ENCODE measurements at places on chromosomes 2 and 18.

GRCh38 chr2:38485734-38486133 lies 108.7 kb upstream of the ATL2 start:
- DNase-seq = no peak

- DNase-seq = no peak
Measured at GRCh38 chr2:117850015-117850414, 35.5 kb downstream of the DDX18 start.

DNA sequence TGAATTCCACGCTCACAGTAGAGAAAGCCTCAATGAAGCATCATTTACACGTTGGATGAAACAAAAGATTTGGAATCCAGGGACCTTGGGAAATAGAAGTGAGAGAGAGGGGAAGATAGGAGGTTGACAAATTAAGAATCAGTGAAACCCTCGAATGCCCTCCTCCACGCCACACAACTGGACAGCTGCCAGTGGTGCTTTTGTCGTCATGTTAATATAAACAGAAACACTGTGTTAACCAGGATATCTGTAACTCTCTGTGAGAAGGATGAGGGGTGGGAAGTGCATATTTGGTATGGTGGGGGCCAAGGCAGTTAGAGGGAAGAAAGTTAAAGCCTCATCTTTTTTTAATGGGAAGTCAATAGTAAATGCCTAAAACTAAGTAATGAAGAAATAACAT lies 108.7 kb downstream of the GFPT1 start:
- DNase-seq = no peak

GRCh38 chr2:39484620-39485495 lies 47.8 kb upstream of the MAP4K3 start:
- no peak for DNase-seq

DNA sequence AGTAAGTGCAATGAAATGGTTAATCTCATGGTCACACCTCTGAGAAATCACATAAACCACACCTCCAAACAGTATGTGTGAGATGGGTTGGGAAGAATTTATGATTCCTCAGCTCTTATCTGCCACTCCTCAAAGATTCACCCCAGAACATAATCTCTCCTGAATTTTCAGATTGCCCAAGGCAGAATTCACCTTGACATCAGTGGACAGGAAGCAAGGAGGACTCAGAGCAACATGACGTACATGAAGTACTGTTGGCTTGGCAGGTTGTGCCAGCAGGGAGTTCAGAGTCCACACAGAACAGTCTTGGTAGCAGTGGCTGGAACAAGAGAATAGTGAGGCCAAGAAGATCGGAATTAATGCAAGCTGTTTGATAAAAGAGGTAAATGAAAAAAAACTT lies 31.7 kb upstream of the CYBRD1 start:
- DNase-seq = no peak

GRCh38 chr2:69376403-69376802 lies 10.6 kb downstream of the GFPT1 start:
- no peak for DNase-seq

DNA sequence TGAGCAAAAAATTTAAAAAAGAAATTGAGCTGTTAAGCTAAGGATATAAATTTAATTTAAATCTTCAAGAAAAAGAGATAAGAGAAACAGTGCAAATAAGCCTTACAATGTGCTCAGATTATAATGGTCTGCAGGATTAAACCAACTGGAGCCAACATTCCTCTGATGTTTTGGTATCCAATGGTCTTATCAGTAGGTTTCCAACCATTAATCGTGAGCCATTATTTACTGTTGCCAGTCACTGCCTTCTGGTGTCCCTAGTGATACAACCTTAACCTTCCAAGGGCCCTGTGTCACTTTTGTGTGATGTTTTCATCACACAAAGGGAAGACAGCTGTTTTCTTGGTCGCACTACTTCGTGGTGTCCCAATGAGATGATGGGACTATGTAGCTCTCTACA lies 134.5 kb upstream of the CTAGE1 start:
- DNase-seq = no peak

DNA sequence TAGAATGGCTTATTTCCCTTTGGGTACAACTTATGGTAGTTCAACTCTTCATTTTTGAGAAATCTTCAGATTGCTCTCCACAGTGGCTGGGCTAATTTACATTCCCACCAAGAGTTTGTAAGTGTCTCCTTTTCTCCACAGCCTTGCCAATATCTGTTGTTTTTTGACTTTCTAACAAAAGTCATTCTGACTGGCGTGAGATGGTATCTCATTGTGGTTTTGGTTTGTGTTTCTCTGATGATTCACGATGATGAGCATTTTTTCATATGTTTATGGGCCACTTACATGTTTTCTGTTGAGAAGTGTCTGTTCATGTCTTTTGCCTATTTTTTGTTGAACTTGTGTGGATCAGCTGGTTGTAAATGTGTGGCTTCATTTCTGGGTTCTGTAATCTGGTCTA lies 871.0 kb downstream of the EPHA4 start:
- no peak for DNase-seq

DNA sequence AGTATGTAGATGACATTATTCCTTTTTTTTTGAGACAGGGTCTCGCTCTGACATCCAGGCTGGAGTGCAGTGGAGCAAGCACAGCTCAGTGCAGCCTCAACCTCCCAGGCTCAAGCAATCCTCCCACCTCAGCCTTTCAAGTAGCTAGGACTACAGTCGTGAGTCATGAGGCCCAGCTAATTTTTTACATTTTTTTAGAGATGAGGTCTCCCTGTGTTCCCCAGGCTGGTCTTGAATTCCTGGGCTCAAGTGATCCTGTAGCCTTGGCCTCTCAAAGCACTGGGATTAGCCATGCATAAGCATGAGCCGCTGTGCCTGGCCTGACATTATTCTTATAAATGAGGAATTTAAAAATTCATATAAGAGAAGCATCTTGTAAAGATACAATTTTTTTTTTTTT lies 86.9 kb downstream of the FAM117B start:
- DNase-seq = no peak

GRCh38 chr2:240762249-240762648 lies 57.8 kb downstream of the KIF1A start:
- no peak for DNase-seq

- no peak for DNase-seq
Measured at GRCh38 chr2:60163691-60164090, 389.8 kb downstream of the BCL11A start.

GRCh38 chr2:213189001-213189899 lies 37.8 kb upstream of the IKZF2 start:
- DNase-seq = no peak

DNA sequence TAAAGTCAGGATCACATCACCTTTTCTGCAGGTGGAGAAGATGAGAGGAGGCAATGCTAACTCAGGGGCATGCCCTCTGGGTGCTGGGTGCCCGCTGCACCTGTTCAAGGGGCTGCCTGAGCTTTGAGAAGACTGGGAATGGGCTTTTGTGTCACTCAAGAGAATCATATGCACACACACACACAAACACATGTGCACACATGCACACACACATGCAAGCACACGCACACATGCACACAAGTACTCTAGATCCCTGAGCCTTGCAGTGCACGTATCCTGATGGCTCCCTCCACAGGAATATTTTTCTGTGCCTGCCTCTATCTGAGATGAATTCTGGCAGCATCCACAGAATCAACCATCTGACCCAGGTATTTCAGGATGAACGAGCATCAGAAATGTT lies 110.0 kb upstream of the TEX51 start:
- DNase-seq = no peak

GRCh38 chr18:2653467-2653866 lies 2.1 kb upstream of the SMCHD1 start:
- DNase-seq = no peak

DNA sequence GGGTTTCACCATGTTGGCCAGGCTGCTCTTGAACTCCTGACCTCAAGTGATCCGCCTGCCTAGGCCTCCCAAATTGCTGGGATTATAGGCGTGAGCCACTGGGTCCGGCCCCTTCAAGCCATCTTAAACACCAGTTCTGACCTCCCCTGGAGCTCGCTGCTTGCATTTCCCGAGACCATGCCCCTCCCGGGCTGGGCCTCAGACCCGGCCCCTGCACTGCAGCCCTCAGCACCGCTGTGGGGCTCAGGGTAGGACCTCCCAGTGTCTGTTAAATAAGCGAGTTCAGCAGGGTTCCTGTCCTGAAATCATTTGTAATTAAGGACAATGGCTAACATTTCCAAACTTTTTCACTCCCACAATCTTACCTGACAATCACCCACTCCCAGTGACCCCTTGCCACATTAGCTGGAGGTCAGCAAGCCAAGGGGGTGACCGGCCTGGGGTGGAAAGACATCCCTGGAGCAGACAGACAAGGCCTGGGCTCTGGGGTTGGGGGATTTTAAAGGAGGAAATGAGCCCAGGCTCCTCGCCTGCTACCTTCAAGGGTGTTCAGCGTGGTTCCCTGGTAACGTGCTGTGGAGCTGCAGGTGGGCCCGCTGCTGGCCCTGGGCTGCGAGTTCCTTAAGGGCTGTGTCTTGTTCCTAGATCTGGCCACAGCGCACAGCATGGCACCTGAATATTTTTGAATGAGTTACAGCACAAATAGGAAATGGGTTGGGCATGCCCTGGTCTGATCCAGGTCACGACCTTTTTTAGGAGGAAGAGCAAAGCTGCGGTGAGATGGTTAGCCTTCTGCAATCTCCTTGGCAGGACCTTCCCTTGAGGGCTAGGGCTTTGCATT lies 15.1 kb downstream of the CYS1 start:
- DNase-seq = no peak

- DNase-seq = peak; percentile 68
Measured at GRCh38 chr2:159904127-159904958, 106.3 kb upstream of the CD302 start.

DNA sequence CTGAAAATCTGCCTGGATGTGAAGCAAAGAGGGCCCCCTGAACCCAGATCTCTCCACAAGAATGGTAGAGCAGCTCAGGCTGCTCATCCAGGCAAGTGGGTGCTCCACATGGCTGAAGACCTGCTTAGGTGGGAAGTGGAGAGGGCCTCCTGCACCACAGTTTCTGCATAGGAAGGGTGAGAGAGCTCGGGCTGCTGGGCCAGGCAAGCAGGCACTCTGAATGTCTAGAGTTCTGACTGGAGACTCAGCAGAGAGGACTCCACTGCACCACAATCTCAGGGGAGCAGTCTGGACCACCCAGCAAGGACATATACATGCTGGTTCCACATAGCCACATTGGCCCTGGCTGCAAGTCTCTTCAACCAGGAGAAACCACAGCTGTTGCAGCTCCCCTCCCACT lies 52.0 kb downstream of the DSEL start:
- no peak for DNase-seq

DNA sequence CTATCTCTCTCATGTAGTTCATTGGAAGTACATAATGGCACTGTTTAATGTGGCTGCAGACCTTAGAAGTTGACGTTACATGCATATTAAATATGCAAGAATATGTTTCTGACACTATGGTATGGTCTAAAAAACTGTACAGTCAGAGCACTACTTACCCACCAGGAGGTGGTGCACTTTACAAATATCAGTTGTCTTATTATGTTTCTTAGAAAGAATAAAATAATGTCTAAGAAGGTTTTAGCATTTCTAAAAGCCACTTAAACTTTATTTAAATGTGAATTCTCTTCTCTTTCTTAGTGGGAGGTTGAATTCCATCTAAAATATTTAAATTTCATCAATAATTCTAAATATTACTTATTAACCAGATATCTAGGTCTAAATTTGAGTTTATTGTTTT lies 4.3 kb downstream of the TMEFF2 start:
- DNase-seq = no peak

DNA sequence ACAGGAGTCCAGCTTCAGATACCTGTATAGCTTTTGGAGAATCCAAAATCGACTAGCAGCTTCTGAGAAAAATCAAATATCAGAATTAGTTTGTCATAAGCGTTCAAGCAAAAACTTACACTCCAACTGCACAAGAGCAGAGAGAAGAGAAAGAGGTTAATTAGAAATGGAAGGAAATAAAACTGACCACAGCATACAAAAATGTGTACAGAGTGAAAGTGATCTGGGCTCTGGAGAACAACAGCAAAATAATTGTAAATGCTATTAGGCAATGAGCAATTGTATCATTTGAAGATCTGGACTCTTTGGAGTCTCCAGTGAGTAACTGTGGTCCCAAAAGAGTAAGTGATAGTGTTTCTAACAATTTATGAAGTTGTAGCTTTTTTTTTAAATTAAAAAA lies 867.3 kb downstream of the TRIB2 start:
- no peak for DNase-seq

GRCh38 chr2:225020168-225020849 lies 22.0 kb downstream of the DOCK10 start:
- no peak for DNase-seq

GRCh38 chr2:190254063-190254850 lies 65.4 kb downstream of the HIBCH start:
- no peak for DNase-seq

- no peak for DNase-seq
Measured at GRCh38 chr2:198657512-198658121, 800.1 kb downstream of the SATB2 start.

- no peak for DNase-seq
Measured at GRCh38 chr2:65309699-65310098, 82.1 kb downstream of the ACTR2 start.

GRCh38 chr2:240151477-240152031 lies 11.1 kb upstream of the OTOS start:
- DNase-seq = no peak

DNA sequence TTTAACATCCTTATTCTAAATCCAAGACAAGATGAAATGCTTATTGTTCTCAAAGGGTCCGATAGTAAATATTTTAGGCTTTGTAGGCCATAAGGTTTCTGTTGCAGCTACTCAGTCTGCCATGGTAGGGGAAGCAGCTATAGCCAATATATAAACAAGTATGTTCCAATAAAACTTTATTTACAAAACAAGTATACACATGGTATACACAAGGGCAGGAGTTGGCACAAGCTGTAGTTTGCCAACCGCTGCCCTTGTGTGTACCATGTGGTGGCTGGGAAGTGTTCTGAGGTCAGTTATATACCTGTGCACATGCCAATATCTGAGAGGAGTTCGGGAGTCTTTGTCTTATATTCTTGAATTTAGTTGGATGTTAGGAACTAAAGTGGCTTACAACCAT lies 126.0 kb upstream of the DNMT3A start:
- no peak for DNase-seq

- DNase-seq = no peak
Measured at GRCh38 chr18:41144441-41144840, 810.6 kb upstream of the PIK3C3 start.

DNA sequence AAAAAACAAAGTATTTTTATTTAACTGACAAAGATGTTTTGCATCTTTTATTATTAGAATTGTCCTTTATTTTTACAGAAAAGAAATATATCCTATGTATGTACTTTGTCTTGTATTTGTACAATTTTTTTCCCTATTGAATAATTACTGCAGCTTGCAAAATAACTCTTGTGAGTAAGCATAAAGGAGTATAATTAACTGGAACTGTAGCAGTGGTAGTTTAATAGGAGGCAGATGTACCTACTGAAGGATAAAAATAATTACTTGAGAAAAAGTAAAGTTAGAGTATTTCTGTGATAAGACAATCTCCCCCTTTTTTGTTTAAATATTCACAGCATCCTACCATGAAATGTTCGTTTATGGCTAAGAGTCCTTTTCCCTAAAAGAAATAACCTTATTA lies 34.7 kb downstream of the EHBP1 start:
- DNase-seq = no peak
